ENCODE measurements at places on chromosomes 1 and 21. TPM values are rescaled to one million over a fixed set of nuclear protein-coding genes. Genes with fewer than 3 reads are reported as not detected.

DNA sequence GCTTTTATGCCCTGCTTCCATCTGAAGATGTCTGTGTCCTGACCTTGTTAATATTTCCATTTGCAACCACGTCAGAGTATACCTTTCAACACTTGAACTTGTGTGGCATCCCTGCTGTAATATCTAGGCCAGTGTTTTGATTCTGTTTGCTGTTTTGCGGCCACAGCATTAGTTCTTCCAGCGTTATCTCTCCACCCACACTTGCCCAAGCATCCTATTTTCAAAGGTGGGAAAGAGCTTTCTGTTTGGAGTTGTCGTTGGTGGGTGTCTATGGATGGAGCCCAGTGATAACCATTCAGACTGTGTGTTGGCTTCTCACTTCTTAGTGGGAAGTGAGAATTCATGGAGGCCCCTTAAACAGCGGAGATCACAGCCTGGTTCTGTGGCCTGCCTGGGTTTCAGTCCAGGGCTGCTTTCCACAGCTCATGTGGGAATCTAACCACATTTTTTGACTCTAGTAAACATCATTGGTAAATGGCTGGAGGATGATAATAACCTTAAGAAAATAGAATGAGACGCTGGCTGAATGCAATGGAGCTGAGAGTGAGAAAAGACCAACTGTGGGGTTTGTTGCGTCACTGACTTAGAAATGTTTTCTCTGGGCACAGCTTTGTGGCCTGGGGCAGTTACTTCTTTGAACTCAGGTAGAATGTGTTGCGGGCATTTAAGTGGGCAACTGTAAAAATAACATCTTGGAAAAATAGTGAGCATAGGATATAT, 7.6 kb downstream of the TENT5C start:
- no peak for DNase-seq

DNA sequence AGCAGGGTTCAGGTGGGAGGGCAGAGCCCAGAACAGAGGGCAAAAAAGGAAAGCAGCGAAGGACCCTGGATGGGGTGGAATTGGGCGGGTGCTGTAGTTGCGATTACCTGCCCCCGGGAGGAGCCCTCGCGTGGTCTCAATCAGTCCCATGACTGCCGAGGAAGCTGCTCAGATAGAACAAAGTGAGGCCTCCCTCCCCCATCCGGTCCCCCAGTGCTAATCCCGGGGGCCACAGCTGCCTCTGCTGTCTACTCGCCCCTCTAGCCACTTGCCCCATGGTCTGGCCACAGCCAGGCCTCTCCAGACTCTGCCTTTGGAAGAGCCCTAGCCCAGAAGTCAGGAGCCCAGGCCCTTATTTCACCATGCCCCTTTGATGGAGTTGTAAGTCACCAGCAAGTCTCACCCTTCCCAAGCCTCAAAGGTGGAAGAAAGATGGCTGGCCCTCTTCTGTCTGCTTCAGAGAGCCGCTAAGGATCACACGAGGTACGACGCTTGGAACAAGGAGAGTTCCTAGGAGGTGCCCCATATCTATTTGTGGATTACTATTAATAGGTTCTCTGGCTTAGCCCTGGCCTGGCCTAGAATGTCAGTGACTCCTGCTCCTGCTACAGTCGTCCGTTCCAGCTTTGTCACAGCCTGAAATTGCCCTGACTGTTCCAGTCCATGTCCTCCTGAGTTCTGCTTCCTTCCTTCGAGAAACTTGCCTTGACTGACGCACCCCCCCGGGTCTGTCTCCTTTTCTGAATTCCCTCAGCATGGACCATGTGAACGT, 16.4 kb downstream of the ECHDC2 start:
- DNase-seq, result no peak

GRCh38 chr1:24884751-24885150, 45.3 kb downstream of the RUNX3 start:
- DNase-seq, result no peak

DNA sequence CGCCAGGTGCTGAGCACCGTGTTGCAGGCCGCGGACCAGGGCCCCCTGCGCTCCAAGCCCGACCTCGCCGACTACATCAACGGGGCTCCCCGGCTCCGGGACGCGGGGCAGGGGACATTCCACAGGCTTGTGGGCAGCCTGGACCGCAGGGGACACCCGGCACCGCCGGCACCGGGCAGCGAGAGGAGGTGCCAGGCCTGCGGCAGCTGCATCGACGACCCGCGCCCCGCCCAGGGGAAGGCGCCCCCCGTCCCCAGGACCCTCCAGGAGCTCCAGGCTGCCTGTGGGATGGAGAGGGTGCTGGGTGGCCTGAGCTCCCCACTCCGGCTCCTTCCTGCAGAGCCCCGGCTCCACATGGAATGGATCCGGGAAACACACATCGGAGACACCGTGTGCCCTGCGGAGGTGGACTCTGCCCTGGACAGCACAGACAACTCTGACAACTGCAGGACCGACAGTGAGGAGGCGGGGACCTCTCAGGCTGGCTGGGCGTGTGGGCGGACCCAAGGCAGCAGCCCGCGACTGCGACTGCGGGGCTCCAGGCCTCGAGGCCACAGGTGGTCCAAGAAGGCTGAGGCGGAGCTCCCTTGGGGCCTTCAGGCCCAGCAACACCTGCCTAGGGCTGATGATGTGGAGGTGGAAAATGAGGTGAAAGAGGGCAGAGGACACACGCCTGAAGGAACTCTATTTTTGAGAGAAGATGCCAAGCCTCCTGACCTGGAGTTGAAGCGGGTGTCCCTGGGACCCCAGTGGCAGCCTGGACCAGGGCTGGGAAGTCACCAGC, 22.8 kb downstream of the KIAA1614 start:
- DNase-seq, result no peak

The CELA2A gene
- total RNA-seq, result not detected

DNA sequence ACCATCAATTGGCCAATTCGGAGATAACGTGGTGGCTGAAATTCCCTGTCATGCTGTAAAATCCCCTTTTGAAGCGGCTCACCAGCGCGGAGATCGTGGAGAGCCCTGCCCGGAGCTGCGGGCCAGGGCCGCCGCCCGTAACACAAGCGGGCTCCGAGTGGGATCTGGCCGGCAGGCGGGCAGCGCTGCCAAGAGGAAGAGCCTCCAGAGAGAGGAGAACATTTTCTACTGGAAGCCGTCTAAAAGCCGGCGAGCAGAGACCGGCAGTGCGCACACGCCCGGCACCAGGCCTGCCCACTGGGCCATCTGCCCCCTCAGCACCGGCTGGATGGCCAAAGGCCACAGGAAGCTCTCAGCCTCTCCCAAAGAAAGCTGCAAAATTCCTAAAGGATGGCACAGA, 15.5 kb downstream of the SSBP3 start:
- DNase-seq, result no peak

DNA sequence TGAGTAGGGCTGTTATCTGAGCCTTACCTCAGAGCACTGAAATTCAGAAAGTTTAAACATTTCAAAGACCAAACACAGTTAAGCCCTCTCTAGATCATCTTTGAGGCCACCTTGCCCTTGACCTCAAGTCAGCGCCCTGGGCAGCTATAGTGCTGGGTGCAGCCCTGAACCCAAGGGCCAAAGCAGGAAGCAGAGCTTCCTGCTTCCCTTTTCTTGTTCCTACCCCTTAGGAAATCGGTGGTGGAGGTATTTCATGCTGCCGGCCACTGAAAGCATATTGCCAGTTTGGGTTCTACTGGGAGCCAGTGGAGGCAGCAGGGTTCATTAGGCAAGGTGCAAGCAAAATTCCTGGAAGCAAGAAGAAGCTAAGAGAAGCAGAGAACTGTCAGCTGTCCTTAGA, 26.1 kb downstream of the CD244 start:
- no peak for DNase-seq

GRCh38 chr1:17976854-17977253, 130.7 kb upstream of the IGSF21 start:
- DNase-seq, result no peak

DNA sequence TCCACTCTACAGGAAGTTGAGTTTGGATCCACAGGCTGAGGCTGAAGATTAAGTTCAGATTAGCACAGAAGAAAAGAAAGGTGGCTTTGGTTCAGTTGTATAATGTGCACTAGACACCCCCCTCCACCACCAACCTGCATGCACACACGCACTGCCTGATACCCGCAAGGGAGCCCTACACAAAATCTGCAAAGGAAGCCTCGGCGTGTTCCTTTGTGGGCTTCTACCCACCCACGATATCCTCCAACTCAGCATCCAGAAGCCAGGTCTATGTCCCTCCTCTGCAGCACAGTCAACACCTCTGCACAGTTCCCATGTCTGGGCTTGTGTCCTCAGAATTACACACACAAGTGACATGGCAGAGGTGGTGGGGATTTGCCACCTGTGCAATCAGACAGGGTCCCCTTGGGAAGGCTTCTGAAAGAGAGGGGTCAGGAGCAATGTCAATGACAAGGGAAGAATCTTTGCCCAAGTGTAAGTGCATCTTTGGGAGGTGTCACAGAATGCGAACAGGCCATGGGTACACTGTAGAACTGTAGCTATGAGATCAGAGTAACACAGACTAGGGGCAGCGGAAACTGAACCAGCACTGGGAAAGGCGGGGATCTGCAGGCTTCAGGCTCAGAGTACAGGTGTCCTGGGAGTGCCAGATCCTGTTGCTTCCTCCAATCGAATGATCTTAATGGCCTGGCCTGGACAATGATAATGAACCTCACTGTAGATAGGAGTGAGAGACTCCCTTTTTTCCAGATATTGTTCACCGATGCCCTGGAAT, 148.6 kb upstream of the ETV3 start:
- no peak for DNase-seq

GRCh38 chr1:95742591-95743089, 508.6 kb downstream of the RWDD3 start:
- no peak for DNase-seq

DNA sequence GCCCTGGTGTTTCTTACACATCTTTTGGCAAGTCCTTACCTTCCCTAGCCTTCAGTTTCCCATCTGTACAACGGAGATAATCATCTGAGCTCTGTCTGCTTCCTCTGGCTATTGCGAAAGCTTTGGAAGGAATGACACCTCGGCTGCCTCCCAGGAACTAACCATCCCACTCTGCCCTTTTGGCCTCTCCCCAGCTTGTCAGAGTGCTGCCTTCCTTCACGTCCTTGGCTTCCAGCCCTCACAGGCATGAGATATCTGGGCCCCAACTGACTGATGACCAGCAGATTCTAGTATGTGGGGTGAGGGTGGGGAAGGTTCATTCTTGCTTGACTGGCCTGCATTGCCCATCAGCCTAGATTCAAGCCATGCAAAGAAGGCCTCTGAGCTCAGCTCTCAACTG, 253.1 kb upstream of the FGGY start:
- peak; percentile 87 for DNase-seq

GRCh38 chr1:94033849-94034248, 87.1 kb downstream of the ABCA4 start:
- DNase-seq, result no peak

The COL11A1 gene
- total RNA-seq, result 0.13 TPM

DNA sequence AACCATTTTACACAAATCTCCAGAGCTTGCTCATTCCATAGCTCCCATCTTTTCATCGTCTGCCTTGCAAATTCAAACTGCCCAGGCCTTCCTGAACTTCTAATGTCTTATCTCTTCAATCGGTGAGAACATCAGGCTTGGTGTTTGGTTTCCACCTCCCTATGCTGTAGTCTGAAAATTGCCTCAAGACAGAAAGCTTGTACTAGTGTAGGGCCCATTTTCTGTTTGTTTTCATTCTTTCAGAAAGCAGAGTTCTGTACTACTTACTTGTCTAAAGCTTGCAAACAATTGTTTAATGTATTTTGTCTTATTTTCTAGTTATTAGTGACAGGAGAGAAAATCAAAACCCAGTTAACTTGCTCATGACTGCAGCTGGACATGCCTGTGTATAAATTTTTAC, 16.8 kb downstream of the HOOK1 start:
- no peak for DNase-seq

The KRTAP10-5 gene
- total RNA-seq, result not detected

DNA sequence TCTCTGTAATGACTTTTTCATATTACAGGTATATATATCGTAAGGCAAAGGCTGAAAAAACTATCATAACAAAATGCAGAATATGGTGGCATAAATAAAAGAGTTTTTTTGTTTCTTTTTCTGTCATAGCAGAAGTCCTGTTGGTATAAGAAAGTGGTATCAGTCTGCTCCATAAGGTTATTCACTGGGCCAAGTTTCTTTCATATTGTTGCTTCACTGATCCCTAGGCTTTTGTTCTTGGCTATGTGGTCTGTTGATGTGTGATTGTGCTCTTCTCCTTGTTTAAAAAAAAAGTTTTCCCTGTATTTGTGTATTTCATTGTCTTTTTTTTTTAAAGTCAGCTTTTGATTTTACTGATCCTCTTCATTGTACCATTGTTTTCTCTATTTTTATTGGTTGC, 26.0 kb downstream of the PTBP2 start:
- DNase-seq, result no peak

The RHBDL2 gene
- not detected for total RNA-seq

The OR2T27 gene
- total RNA-seq, result not detected

The MEX3A gene
- total RNA-seq, result 0.24 TPM

- DNase-seq, result no peak
Observed at GRCh38 chr1:239815074-239815473, 276.6 kb upstream of the FMN2 start.

GRCh38 chr1:28200234-28200873, 23.9 kb upstream of the PTAFR start:
- DNase-seq, result no peak

All from cardiac septum (tissue), 1 donor.